Aorta (tissue), 5 donors: ENCODE measurements at places on chromosomes 5 and 9.

DNA sequence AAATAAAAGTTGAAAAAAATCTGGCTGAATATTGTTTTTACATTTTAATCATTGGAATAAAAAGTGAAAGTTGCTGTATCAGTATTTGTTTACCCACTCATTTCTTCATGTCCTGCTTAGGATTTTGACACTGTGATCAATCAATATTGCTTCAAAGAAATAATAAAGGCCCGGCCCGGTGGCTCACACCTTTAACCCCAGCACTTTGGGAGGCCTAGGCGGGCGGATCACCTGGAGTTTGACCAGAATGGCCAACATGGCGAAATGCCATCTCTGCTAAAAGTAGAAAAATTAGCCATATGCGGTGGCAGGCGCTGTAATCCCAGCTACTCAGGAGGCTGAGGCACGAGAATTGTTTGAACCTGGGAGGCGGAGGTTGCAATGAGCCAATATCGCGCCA is 93.7 kb upstream of the CTNND2 start:
- DNase-seq, result no peak

GRCh38 chr5:81344736-81345135 is 43.3 kb downstream of the ZCCHC9 start:
- DNase-seq, result no peak

DNA sequence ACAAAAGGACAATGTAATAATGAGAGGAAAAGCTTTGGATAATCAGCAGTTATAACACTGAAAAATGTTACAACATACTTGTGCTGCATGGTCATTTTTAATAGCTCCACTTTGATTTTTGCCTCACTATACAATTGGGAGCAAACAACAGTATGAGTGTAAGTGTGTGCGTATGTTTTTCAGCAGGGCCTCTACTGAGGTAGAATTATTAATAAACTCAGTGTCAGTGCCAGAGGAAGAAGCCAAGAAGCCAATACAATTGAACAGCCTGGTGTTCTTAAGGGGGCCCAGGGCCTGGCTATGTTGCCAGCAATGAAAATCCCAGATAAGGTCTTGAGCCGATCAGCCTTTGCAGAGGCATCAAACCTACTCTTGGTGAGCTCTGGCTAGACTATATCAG is 16.1 kb upstream of the RLN1 start:
- DNase-seq, result no peak

GRCh38 chr5:175286981-175287380 is 157.0 kb downstream of the DRD1 start:
- DNase-seq, result no peak

DNA sequence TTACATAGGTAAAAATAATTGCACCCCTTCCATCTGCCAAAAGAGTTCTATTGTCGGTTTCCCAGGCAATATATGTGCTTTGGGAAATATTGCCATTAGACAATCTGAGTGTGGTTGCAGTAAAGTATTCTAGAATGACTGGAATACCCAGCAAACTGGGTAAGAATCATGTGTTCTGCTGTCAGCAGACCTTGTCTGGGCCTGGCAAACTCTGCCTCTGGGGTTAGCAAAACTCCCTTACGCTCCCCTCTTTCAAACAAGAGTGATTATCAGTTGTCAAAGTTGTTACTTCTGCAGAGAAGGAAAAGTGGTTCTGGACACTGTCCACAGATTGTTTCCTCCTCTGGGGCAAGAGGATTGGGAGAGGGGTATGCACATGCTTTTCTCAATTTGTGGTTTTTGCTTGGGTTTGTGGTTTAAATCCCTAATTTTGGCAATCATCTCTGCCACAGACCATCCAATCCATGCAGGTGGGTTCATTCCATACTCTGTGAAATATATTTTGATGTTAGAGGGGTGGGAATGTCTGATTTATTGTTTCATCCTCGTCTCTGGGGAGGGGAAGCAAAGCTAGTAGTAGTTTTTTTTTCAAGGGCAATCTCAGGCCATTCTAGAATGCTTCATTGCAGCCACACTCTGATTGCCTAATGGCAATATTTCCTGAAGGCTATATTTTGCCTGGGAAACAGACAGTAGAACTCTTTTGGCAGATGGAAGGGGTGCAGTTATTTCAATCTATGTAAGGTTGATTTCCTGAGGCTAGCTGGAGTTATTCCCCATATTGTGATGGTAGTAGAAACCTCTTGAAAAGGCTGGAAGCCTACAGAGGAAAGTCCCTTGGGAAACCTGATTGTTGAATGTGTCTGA is 24.0 kb upstream of the TNFSF15 start:
- no peak for DNase-seq

DNA sequence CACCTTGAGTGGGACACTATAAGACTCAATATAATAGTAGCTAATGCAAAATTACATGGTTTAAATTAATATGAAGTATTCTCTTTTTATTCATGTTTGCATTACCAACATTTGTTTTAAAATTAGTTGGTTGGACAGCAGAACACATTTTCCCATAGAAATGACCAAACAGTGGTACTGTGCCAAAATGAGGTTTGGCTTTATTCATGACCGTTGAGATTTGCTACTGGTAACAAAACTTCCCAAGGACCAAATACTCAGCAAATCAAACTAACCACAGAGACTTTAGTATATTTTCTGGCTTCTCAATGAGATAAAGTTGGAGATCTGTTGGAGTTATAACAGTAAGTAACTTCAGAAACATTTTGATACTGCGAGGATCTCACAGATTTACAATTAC is 637.8 kb upstream of the MEF2C start:
- no peak for DNase-seq

DNA sequence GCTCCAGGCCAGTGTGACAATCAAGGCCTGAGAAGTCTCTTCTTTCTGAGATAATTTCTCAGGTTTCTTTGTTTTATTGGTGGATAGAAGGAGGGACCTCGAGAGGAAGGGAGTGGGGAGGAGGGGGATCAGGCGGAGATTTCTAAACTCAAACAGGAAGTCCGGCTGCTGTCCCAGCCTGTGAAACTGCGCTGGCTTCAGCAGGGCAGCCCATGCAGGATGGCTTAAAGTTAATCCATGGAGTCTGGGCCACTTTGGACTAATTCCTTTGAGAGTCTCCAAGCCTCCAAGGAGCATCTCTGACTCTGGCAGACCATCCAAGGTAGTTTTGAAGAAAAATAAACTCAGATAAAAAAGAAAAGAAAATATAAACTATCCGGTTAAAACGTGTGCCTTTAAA is 378.5 kb downstream of the MLLT3 start:
- no peak for DNase-seq

GRCh38 chr9:124419832-124420489 is 4.7 kb upstream of the PSMB7 start:
- DNase-seq, result no peak

- DNase-seq, result no peak
Measured at GRCh38 chr9:123043081-123043939, 9.8 kb downstream of the GPR21 start.

DNA sequence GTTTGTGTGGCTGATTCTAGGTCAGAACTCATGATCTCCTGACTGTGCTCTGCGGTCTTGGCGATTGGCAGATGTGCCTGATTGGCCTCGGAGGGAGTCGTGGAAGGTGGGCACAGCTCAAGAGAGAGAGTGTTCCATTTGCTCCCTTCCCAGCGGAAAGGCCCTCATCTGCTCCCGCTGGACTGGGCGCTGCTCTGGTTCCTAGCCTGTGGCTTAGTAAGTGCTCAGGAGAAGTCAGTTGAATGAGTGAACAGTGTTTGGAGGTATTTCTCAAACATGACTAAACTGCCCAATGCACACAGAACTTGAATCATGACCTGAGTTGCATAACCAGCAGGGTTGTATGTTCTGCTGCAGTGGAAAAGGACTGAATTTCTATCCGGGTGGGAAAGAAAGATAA is 120.2 kb upstream of the PITX1 start:
- DNase-seq, result no peak

- no peak for DNase-seq
Measured at GRCh38 chr5:66342341-66342880, 198.3 kb downstream of the SREK1 start.

GRCh38 chr5:109173036-109173794 is 236.6 kb downstream of the PJA2 start:
- no peak for DNase-seq

GRCh38 chr5:10266839-10267238 is 16.8 kb downstream of the CCT5 start:
- DNase-seq, result no peak

DNA sequence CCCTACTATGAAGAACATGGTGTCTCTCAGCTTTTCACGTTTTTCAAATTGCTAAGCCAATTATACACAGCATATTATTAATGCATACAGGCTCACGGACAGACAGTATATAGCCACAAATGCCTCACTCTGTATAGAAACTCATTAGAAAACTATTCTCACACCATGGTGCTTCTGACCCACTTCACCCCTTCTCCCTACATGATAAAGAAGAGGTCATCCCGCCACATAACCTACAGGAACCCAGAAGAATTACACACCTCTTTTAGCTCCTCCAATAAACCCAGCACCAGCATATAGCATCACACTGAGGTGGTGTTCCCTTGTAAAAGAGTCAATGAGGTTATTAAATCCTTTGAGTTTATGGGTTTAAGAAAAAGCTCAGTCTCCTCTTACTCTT is 5.6 kb downstream of the TLE1 start:
- DNase-seq, result no peak

DNA sequence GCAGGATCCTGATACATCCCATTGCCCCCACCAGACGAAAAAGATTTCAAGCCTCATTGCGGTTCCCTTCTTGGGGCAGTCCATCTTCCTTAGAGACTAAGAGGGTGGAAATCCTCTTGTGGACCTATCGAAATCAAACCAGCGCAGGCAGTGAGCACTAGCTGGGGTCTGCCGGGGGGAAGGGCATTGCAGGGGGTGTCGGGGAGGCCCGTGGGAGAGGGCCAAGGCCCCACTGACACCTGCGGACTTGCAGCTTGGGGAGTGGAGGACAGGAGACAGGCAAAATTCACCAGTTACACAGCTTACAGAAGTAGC is 522 bp downstream of the BTNL9 start:
- DNase-seq, result peak; percentile 32

- no peak for DNase-seq
Measured at GRCh38 chr5:12419075-12419474, 514.8 kb upstream of the CTNND2 start.

DNA sequence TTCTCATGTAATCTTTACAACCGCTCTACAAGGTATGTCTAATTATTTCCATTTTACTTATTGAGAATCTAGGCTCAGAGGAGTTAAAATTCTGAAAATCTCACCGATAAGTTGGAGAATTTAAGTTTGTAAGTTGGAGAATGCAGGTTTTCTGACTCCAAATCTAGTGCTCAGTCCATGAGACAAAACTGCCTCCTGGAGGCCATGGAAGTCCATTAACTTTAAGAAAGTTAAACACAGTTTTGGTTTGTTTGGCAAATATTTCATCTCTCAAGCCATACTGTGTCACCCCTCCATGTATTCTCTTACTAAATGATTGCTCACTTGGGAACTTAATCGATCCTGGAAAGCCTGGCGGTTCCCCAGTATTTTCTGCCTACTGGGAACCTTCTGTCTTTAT is 52.6 kb downstream of the INIP start:
- no peak for DNase-seq

- DNase-seq, result no peak
Measured at GRCh38 chr5:9537223-9538141, 8.4 kb downstream of the SEMA5A start.

DNA sequence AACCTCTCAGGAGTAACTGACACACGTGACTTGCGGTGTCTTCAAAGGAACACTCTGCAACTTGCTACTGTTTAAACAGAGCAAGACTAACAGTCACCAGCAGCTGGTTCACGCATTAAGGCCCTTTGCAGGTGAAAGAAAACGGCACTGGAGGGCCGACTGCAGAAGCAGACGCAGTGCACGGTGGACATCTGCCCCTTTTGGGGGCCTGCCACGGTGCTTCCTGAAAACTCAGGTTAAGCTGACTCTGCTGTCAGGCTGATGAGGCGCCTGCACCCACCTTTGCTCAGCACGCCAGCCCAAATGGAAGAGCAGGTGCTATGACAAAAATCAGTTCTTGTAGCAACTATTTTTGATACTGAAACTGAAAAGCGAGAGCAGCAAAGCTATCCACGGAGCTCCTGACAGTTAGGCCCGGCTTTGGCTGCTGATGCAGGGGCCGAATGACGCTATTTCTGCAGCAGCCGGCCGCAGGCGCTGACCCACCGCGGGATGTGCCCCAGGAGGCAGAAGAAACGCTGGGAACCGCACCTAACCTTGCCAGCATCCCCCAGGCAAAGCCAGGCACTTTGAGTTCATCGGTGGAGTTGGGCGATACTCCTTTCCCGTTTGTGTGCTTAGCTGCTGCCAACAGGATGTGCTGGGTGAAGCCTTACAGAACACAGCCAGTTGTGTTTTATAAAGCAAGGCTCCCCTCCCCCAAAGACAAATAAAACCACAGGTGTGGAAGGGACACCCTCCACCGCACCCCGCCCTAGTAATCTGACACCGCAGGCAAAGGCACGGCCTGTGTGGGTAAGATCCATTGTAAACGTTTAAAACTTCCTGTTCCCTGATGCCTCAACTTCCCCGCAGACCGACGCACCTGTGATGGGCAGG is 21.1 kb upstream of the TERT start:
- DNase-seq, result peak; percentile 74

- DNase-seq, result no peak
Measured at GRCh38 chr5:138952962-138953361, 77.8 kb upstream of the LRRTM2 start.

DNA sequence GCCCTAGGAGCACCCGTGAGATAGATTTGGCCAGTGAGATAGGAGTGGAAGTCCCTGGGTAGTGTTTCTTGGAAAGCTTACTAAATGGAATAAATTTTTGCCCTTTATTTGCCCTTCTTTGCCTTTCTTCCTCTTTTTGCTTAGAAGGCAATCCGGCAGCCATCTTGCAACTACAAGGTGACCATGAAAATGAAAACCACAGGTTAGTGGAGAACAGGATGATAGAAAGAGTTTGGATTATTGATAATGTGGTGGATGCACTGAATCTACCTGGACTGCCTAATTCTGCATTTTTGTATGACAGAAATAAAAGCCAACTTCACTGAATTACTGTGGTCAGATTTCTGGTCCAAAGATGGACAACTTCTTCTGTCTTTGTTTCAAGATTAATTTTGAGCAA is 33.2 kb downstream of the TARS1 start:
- no peak for DNase-seq

DNA sequence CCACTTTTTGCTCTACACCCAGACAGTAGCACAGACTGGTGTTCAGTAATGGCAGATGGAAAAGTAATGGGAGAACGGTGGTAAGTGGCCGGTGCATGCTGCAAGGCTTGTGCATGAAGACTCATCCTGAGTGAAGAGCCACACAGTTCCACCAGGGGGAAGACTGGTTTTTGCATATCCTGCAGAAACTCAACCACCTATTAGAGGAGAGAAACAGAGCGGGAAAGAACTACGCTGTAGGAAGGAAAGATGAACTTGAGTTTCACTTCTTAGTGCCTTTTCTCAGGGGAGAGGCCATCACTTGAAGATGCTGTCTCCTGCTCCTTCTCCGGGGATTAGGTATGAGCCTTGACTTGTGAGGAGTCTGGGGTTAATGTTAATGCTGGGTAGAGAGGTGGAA is 9.4 kb upstream of the PRSS3 start:
- DNase-seq, result no peak

GRCh38 chr9:90505695-90506094 is 136.9 kb downstream of the DIRAS2 start:
- DNase-seq, result no peak

- DNase-seq, result peak; percentile 94
Measured at GRCh38 chr5:172697123-172698121, 56.4 kb downstream of the NEURL1B start.
